ENCODE measurements at places on chromosomes 11 and 22. TPM values are rescaled to one million over a fixed set of nuclear protein-coding genes. Genes with fewer than 3 reads are reported as not detected.

GRCh38 chr11:32116668-32117067, 25.8 kb downstream of the RCN1 start:
- no peak for DNase-seq

- DNase-seq, result no peak
Measured at GRCh38 chr11:130163346-130164220, 4.0 kb downstream of the ST14 start.

DNA sequence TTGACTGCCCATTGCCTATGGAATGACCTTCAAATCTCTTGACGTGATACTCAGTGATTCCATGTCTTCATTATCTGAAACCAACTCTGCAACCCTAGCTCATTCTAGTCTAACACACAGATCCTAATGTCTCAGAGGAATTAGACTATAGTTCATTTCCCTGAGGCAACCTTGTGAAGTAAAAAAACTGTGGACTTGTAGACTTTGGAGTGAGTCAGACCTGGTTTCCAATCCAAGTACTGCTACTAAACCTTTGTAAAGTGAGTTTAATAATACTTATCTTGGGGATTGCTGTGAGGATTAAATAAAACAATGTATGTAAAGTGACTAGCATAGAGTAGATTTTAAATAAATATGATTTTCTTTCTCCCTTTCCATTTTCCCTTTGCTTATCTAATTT, 226.1 kb downstream of the BLID start:
- no peak for DNase-seq

DDIAS gene
- total RNA-seq, result 7.2 TPM

GRCh38 chr11:70176940-70177689, 26.0 kb upstream of the FADD start:
- DNase-seq, result no peak

- no peak for DNase-seq
Measured at GRCh38 chr22:21962655-21962949, 10.0 kb upstream of the PPM1F start.

TBX10 gene
- not detected for total RNA-seq

DNA sequence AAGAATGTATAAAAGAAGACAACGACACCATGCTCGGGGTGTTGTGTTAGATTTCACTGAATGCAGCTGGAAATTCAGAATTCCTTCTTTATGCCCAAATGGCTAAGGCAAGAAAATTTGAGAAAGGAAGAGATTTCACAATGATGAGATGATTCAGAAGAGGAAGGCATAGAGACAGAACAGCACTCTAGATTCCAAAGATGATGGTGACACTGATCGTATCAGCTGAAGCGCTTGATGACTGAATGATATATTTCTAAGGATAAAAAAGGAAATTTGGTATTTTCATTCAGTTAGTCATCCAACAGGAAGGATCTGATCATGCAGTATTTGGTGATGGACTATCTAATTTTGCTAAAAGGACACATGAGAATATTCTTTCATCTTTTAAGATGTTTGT, 189.2 kb downstream of the EFCAB6 start:
- DNase-seq, result no peak

TUBA8 gene
- 2.4 TPM for total RNA-seq

GRCh38 chr11:79192836-79193235, 248.0 kb downstream of the TENM4 start:
- DNase-seq, result no peak

PRR33 gene
- not detected for total RNA-seq

DNA sequence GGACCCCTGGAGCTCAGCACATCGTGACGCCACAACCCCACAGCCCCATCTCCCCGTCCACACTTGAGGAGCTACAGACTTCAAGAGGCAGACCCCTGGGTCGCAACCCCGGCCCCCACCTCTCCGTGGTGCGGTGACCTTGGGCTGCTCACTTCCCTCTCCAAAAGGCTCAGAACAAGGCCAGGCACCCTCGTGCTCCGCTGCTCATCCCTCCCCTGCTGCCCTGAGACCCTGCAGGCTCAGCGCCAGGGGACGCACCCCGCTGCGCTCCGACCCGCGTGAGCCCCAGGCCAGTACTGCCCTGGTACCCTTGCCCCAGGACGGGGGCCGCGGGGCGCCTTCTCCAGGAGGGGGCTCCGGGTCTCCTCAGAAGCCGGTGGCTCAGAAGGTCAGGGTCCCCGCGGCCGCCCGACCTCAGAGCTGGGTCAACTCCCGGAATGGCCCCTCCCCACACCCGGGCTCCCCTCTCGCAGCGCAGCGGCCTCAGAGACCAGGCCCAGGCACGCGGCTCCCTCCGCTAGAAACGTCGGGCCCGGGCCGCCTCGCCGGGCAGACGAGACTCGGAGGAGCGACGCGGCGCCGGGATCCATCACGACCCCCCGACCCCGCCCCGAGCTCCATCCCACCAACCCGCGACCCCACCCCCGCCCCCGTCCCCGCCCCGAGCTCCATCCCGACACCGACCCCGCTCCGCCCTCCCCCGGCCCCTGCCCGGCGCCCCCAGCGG, 563 bp downstream of the GATD1 start:
- peak; percentile 15 for DNase-seq

OR4S2 gene
- not detected for total RNA-seq

DESI1 gene
- 58.5 TPM for total RNA-seq
